Activated T-helper 1 cell treated with anti-CD3 and anti-CD28 coated beads, Interleukin-2, amount 50 U/mL, for 16 hours (primary cell): ENCODE measurements at places on chromosomes 2 and 18.

- no peak for DNase-seq
These were observed 91.6 kb downstream of the DNER start for GRCh38 chr2:229622495-229623355.

DNA sequence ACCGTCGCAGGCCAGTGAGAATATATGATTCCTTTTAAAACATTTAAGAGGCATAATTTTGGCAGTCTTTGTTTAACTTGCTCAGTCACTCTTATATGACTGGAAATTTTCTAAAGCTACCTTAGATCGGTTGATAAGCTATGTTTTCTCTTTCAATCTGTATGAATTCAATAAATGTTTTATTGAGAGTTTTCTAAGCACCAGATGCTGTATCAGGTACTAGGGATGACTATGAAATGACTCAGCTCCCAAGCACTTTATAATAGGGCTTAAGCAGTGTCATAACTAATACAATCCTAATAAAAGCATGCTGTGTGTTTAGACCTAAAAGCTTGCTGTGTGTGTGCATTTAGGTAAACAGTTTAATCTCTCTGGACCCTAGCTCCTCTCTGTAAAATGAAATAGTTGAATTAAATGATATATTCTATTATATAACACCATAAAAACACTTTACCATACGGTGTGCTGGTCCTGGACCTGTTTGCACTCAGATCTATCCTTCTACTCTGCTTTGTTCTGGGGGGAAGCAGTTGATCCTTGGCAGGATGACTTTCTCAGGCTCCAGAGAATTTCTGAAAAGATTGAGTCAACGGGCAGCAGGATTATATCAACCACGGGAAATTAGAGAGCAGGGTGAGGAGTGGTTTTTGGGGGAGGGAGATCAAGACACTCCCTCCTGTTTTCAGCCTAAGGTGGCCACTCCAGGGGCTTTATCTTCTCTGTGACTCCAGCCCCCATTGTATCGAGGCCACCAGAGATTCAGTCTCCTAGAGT lies 26.1 kb upstream of the SLC38A11 start:
- no peak for DNase-seq

- DNase-seq: no peak
These were observed 355.2 kb downstream of the PARD3B start for GRCh38 chr2:204900487-204900886.

GRCh38 chr2:237613679-237614078 lies 13.7 kb upstream of the LRRFIP1 start:
- no peak for DNase-seq

GRCh38 chr18:59994357-59994756 lies 94.6 kb downstream of the PMAIP1 start:
- no peak for DNase-seq

DNA sequence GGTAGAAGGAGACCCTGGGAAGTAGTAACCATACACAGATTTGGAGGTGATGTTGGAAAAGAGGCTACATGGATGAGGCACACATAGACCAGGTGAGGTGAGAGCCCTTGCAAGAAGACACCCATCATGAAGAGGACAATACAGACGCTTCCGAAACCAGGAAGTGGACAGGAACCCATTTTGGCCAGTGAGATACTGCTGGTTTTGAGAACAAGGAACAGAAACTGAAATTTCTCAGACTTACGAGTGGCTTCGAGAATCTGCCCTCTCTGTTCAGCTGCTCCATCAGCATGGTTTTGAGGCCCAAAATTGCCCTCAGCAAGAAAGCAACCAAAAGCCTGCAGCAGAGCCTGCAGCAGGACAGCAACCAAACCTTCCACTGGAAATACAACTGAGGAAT lies 479.1 kb upstream of the NRXN1 start:
- DNase-seq: no peak

DNA sequence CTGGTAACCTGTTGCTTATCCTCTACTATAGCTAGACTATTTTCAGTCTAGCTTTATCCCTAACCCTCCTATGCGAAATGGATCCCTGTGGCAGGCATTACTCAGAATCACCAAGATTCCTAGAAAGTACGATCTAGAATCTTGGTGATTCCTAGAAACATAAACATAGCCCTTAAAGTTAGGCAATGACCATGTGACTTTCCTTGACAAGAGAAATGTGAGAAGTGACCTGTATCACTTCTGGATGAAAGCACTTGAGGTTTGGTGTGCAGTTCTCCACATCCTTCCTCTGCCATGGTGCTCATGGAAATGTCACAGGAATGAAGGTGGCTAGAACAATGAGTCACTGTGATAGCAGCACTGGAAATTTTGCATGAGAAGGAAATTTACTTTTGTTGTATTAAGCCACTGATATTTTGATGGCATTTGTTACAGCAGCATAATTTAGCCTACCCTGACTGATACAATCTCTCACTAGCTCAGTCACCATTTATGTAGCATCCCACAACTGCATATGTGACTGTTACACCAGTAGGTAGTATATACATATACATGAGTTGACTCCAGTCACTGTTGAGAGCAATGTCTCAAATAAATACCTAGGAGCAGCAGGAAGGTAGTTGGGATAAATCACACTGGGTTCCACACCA lies 68.3 kb upstream of the MAPRE2 start:
- no peak for DNase-seq

GRCh38 chr2:200311139-200311538 lies 4.6 kb downstream of the SPATS2L start:
- no peak for DNase-seq

DNA sequence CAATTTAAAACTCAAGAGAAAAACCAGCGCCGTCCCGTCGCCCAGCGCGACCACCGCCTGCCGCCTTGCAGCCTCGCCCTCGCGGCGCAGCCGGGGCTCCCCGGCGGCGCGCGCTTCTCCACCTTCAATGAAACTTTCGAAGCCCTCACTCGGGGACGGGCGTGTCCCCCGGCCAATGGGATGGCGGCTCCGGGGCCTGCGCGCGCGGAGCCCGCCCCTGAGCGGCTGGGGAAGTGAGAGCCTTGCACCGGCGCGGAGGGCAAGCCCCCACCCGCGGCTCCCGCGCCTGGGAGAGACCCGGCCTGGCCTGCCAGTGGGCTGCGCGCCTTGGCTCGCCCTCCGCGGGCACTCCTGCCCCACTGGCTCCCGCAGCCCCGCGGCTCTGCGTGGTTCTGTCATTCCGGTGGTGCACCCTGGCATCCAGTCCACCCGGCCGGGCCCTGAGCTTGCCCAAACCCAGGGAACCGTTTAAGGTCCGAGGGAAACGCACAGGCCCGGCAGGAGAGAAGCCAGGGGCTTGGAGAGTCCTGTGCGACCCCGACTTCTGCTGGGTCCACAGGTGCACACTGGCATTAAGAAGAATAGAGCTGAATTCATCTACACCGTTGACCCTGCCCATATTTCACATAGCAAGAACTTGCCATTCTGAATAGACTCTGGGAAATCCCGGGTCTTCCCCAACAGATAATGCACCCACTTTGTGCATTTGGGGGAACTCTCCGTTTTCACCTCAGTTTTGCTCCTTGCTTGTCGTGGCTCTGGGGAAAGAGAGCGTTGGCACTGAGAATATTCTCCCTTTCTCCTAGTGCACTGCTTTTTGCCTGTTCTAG lies at the start of gene PIEZO2:
PIEZO2 (minus strand) TSS at position 129 of the 830 bp plus-strand sequence. CDS start 981 bp downstream, outside the sequence.
- no peak for DNase-seq

DNA sequence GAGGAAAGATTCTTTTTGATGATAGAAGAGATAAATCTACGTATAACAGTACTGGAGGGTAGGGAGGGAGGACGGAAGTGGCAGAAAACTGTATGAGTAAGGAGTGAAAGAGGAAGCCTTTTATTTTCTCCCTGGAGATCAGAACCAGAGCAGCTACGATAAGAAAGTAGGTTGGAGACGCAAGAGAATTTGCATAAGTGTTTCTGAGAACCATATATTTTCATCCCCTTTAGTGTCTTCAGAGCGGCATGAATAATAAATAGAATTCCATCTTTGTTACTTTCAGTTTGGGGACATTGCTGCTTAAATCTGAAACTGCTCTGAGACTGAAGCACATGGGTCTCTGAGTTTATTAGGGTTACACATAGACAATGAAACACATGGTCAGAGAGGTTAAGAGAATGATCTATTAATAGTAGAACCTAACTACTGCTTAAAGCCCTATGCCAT lies 230.2 kb upstream of the TNP1 start:
- DNase-seq: no peak

DNA sequence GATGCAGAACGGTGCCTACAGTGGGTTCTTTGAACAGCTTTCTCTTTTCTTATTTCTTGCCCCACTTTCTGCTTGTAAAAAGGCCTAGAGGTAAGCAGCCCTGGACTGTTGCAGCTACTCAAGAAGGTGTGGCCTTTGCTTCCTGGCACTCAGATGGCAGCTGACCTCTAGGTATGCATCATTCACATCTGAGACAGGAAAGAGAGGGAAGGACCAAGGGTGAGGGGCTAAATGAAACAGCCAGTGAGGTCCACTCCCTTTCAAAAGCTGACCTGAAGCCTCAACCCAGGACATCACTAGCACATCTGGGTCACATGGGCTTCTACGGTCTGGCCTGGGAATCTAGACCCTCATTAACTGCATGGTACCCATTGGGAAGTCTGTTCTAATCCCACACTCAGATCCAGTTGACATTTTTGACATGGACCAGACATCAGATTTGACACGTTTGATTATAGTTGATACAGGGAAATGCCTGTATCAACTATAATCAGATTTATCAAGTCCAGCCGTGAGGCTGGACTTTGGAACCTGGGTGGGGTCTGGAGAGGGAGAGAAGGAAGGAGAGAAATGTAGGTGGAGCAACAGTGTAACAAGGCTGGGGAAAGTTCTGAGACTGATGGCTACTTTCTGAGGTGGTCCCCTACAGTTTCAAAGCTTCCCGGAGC lies 60.2 kb downstream of the E2F6 start:
- no peak for DNase-seq

DNA sequence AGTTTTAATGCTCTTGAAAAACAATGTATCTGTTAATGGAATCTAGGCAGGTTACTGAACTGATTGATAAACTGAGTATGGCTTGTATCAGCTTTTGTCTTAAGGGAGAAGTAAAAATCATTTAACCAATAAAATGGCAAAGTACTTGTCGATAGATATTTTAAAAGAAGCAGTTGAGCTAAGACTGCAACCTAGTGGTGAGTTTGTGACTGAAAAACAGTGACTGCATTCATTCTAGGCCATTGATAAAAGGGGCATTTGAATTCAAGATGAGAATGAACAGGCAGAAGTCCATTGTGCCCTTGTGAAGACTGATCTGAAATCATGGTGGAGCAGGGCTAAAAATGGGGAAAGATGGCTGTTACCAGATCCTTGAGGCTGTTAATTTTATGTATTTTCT lies 59.4 kb upstream of the MSTN start:
- no peak for DNase-seq

- no peak for DNase-seq
These were observed 457.9 kb downstream of the PIK3C3 start for GRCh38 chr18:42412896-42413295.

DNA sequence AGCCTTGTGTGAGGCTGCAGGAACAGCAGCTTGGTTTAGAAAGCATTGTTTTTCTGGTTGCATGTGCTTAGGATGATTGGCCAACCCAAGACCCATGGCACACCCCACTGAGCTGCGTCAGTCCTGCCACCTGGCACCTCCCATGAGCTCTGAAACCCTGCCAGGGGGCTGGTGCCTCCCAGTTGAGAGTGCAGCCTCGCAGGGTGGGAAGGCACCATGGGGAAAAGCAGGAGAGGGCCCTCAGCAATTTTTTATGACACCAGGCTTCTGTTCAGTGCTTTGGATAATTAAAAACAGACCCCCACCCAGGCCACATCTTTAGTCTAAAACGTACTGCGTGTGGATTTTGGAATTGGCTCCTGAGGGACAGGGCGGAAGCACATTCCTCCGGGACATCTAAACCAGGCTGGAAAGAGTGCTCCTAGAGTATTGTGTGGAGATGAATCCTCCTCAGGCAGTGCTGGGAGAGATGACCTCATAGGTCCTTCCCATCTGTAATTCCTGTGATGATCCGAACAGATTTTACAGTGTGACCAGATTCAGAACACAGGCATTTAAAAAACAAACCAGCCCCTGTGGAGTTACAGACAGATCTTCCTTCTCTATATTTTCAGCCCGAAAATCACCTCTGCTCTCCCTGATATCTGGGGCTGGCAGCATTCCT lies 438.3 kb downstream of the ZNF521 start:
- no peak for DNase-seq

GRCh38 chr2:20634507-20635112 lies 16.3 kb downstream of the HS1BP3 start:
- DNase-seq: no peak

DNA sequence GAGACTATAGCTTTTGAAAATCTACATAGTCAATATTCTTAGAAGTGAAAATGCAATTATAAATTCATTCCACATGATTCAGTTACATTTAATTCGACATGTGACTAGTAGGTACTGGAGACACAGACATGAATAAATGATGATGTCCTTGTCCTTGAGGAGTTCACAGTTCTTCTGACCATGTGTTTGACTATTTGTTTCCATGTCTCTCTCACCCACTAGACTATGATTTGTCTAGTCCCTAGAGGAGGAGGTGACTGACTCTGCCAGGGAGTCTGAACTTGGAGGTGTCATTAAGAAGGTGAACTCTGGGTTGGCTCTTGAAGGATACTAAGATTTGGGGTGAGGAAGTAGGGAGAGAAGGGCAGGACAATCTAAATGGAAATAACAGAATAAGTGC lies 20.7 kb upstream of the UGP2 start:
- no peak for DNase-seq

DNA sequence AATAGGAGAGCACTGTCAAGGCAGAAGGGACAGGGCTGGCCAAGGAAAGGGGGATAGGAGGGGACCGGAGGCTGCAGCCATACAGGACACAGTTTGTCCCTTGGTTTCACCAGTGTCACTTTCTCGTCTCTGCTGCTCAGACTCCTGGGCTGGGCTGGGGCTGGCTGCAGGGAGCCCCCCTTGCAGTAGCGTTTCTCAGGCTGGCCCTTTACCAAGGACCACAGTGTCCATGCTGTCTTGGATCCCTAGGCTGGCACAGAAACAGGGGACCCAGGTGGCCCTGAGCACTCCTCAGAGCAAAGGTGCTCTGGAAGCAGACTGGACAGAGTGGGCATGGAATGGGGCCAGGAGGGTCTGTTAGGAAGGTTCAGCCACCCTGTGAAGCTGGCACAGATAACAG lies 34.8 kb downstream of the ATOH8 start:
- DNase-seq: no peak

- no peak for DNase-seq
These were observed 30.1 kb upstream of the CCL20 start for GRCh38 chr2:227783404-227784138.

GRCh38 chr2:219298759-219299371 lies 10.3 kb downstream of the PTPRN start:
- peak; percentile 81 for DNase-seq

- DNase-seq: no peak
These were observed 41.1 kb upstream of the CCDC150 start for GRCh38 chr2:196598412-196598811.

- DNase-seq: peak; percentile 67
These were observed 44.1 kb downstream of the TRAPPC12 start for GRCh38 chr2:3423492-3424170.

- no peak for DNase-seq
These were observed at the start of gene PLA2R1 for GRCh38 chr2:160062292-160063005. TSS of gene PLA2R1 (minus strand) at chr2:160062615. CDS start at chr2:160062403, 212 bp downstream.

- DNase-seq: no peak
These were observed 256.4 kb upstream of the NETO1 start for GRCh38 chr18:73124175-73124574.

GRCh38 chr2:240579771-240580614 lies 6.5 kb upstream of the CAPN10 start:
- DNase-seq: peak; percentile 70

- no peak for DNase-seq
These were observed 28.2 kb upstream of the EPAS1 start for GRCh38 chr2:46269001-46269400.
